ENCODE measurements at places on chromosomes 7 and 10.
A peak's percentile ranks its signal among the peaks of the same experiment; 100 is the strongest.

- no peak for DNase-seq
Measured at GRCh38 chr10:103894441-103894864, 23.5 kb downstream of the STN1 start.

- no peak for DNase-seq
Measured at GRCh38 chr10:58641708-58642107, 129.0 kb downstream of the BICC1 start.

- no peak for DNase-seq
Measured at GRCh38 chr7:5689716-5690115, 91.7 kb downstream of the RNF216 start.

GRCh38 chr7:128940494-128941322 is 3.0 kb downstream of the IRF5 start:
- peak; percentile 90 for DNase-seq

- DNase-seq: no peak
Measured at GRCh38 chr10:74079936-74080590, 70.6 kb downstream of the AP3M1 start.

GRCh38 chr7:108004220-108005142 is 1.5 kb upstream of the LAMB1 start:
- DNase-seq: no peak

GRCh38 chr10:78524342-78524741 is 490.7 kb downstream of the RPS24 start:
- DNase-seq: no peak

GRCh38 chr10:12534824-12535223 is 185.5 kb downstream of the CAMK1D start:
- DNase-seq: no peak

GRCh38 chr7:107007007-107007891 is 37.3 kb upstream of the PRKAR2B start:
- no peak for DNase-seq

- DNase-seq: no peak
Measured at GRCh38 chr10:5466451-5467206, 32.7 kb downstream of the CALML5 start.

DNA sequence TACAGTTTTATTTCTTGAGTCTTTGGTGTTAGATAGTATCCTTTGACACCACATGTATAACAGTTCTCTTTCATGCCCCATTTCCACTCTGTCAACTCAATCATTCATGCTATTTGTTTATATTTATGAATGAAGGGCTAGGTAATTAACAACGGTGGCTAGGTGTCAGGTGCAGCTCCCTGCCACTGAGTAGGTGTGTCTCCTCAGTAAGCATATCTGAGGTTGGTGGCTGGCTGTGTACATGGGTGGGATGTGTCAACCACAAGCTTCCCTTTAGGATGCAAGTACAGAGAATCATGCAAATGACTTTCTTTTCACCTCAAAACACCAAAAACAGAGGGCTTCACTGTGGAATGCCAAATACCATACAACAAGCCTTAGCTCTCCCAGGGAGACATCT is 83.4 kb downstream of the ZNF365 start:
- DNase-seq: no peak

DNA sequence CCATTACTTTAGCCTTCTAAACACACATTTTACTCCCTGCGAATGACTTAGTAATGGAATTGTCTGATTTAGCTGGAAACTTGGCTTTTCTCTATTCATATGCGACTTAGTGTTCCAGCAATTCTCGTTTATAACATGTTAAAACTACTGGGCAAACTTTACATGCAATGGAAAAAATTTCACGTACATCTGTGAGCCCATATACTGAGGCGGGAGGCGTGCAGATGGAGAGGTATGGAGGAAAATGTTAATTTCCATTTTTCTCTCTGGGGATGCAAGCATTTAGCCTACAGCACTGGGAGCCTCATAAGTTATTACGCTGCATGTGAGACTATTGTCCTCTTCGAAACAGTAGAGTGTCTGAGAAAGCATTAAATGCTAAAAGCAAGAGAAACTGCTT is 591.5 kb upstream of the ANKRD30A start:
- no peak for DNase-seq

- DNase-seq: peak; percentile 24
Measured at GRCh38 chr7:101542527-101543241, 86.4 kb downstream of the MYL10 start.

GRCh38 chr10:3424111-3424851 is 251.7 kb upstream of the PITRM1 start:
- no peak for DNase-seq

- no peak for DNase-seq
Measured at GRCh38 chr7:98562871-98563495, 54.1 kb upstream of the NPTX2 start.

DNA sequence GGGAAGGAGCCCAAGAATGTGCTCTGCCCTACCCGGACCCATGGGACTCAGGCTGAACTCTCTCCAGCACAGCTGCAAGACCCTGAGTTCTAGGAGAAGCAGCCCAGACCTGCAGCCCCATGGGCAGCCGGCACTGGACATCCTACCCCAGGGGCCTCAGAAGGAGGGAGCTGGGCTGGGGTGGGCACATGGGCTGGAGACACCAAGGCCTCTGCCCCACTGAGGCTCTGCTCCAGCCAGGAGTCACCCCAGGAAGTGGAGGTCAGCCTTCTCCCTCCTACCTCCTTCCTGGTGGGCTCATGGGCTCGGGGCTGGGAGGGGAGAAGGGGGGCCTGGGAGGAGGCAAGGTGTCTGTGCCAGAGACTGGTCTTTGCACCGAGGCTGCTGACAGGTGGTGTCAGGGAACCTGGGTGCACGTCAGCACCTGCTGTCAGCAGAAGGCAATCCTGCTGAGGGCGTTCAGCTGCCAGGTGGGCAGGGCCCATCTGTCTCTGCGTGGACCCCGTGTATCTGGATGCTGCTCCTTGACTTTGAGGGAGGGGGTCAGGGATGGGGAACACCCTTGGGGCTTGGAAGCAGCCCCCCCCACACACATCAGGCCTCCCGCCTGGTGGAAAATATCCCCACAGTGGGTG is 95.2 kb downstream of the PDGFA start:
- DNase-seq: no peak

GRCh38 chr10:110005719-110006118 is 2.1 kb upstream of the ADD3 start:
- no peak for DNase-seq

GRCh38 chr10:21512573-21513404 is 12.7 kb downstream of the SKIDA1 start:
- DNase-seq: no peak

DNA sequence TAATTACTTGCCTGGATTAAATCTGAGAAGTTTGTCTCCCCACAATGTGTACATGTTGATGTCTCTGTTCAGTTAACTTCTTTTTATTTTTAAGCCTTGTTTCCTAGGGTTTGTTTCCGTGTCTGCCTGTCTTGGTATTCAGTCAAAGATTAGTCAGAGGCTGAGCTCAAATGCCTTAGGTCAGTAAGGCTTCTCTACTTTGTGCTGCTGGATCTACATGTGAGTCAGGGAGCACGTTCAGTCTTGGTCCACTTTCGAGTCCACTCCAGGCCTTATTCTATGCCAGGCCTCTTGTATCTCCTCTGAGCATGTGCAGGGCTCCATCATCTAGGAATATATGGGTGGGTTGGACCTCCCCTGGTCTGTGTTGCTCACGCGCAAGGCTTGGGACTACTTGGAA is 93.3 kb upstream of the FZD8 start:
- DNase-seq: no peak

- no peak for DNase-seq
Measured at GRCh38 chr10:84296091-84296981, 32.1 kb upstream of the CCSER2 start.

- no peak for DNase-seq
Measured at GRCh38 chr10:51886438-51887068, 187.2 kb upstream of the CSTF2T start.

DNA sequence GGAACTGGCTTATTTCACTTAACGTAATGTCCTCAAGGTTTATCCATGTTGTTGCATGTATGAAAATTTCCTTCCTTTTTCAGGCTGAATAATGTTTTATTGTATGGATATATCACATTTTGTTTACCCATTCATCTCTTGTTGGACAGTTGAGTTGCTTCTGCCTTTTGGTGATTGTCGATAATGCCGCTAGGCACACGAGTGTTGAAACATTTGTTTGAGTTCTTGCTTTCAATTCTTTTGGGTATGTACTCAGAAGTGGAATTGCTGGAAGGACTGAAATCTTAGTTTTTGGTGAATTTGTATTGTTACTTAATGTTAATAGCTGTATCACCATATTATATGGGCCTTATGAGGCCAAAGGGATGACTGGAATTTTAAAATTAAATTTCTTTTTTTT is 23.6 kb downstream of the CCNY start:
- DNase-seq: no peak

- DNase-seq: no peak
Measured at GRCh38 chr7:33961948-33962347, 56.6 kb downstream of the BMPER start.

Data from AML-193 (cell line).